ENCODE measurements at places on chromosomes 7 and 10.

DNA sequence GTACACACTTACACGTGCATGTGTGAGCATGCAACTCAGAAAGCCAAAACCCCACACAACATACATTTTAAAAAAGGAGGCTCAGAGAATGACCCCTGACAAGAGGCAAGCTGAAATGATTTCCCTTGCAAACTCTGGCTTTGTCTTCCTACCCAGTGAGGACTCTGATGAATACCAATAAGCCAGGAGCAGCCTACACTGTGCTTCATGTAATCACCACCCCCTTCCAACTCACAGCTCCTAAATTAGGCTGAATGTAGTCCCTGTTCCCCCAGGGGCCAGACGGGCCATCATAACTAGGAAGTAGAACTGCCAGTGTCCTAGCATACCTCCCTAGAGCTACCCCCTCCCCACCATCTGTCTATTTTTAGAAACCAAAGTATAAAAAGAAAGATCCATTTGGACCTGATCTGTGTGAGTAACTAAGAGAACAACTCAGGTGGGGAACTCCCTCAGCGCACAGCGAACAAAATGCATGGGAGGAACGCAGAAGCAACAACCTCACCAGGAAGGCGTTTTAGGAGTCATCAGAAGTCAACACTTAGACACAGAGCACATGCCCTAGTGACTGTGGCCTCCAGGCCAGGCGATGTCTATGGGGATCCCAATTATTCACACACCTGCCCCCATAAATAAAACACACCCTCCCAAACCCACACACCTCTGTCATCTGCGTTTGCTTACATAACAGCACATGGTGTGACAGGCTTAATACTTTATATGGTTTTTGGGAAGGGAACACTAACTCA is 1.9 kb downstream of the DGKI start:
- DNase-seq = no peak

GRCh38 chr10:91287912-91288311 is 67.4 kb downstream of the PCGF5 start:
- no peak for DNase-seq

DNA sequence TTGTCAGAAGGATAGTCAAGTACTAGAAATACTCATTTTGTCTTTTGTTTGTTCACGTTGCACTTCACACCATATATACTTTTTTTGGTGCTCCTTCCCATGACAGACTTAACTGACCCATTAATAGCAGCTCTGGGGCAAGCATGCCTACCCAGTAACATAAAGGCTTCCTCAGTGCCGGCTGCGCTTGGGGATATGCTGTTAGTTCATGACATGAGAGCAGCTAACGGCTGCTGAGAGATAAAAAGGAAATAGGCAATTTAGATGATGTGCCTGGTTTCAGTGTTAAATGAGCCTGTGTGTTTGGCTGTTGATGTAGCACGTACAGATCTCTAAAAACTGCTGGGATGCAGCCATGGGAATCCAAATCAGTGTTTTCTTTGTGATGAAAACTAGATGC is 86.4 kb downstream of the TAX1BP1 start:
- no peak for DNase-seq

GRCh38 chr7:47333959-47334358 is 248.0 kb downstream of the TNS3 start:
- no peak for DNase-seq

All from CD4-positive, alpha-beta T cell treated with Interleukin-10 for 1 hour (primary cell).